ENCODE measurements at places on chromosomes 16 and 17.

- DNase-seq, result no peak
Measured at GRCh38 chr16:74666010-74666421, 661 bp downstream of the RFWD3 start.

GRCh38 chr17:74529243-74529642, 2.0 kb downstream of the CD300LB start:
- DNase-seq, result no peak

- DNase-seq, result no peak
Measured at GRCh38 chr17:78345791-78346494, 13.9 kb downstream of the SOCS3 start.

GRCh38 chr16:11611871-11612664, 25.3 kb upstream of the LITAF start:
- DNase-seq, result no peak

- no peak for DNase-seq
Measured at GRCh38 chr16:81956213-81956948, 54.9 kb downstream of the SDR42E1 start.

DNA sequence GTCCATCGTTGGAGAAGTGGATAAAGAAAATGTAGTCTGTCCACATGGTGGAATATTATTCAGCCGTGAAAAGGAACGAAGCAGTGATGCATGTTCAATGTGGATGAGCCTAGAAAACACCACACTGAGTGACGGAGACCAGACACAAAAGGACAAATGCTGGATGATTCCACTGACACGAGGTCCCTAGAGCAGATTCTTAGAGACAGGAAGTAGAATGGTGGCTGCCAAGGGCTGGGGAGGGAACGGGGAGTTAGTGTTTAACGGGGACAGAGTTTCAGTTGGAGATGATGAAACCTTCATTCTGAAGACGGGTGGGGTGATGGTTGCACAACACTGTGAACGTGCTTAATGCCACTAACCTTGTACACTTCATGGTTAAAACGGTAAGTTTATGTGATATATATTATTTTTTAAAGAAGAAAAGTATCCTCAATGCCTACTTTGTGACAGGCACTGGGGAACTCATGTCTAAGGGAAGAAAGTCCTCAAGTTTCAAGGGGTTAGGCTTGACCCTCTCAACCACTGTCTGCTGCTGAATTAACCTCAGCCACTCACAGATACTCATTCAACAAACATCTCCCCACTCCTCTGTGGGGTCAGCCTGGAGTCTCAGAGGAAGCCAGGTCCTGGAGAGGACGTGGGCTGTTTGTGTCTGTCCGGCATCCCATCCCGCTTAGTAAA, 17.6 kb downstream of the C16orf74 start:
- no peak for DNase-seq

GRCh38 chr16:76656994-76657393, 379.8 kb downstream of the CNTNAP4 start:
- DNase-seq, result no peak

DNA sequence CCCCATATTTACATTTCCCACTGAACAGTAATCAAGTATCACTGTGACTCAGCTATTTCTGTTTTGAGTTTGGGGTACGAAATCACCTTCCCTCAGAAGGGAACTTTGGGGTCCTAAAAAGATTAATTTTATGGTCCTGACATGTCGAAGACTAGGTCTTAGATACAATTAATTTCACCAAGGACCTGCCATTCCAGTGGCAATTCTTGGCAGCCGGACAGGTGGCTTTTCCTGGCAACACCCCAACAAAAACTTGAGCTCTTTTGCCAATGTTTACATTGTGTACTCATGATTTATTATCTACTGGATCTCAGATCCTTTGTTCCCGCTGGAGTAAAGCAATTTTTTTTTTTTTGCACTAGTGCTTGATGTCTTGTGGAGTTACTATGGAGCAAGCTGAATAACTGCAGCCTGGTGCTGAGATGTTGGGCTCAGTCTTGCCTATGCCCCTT, 14.4 kb downstream of the SLFN5 start:
- DNase-seq, result no peak

DNA sequence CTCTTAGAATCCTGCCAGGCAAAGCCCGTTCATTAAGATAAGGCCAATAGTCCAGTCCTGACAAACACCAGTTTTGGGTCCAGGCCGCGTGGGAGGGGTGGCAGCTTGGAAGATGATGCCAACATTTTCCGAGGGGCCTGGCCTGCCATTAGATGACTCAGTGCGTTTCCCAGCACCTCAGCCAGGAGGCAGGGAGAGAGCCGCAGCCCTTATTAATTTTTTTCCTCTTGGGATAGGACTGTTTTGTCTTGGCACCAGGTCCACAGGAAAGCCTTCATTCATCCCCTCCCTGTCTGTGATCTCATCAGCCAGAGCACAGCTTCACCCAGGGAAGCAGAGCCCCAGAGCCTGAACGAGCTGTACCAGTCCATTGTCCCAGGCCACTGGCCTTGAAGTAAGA, 4.7 kb upstream of the NDEL1 start:
- DNase-seq, result no peak

GRCh38 chr17:49223517-49224197, 6.9 kb downstream of the PHOSPHO1 start:
- DNase-seq, result peak; percentile 58

DNA sequence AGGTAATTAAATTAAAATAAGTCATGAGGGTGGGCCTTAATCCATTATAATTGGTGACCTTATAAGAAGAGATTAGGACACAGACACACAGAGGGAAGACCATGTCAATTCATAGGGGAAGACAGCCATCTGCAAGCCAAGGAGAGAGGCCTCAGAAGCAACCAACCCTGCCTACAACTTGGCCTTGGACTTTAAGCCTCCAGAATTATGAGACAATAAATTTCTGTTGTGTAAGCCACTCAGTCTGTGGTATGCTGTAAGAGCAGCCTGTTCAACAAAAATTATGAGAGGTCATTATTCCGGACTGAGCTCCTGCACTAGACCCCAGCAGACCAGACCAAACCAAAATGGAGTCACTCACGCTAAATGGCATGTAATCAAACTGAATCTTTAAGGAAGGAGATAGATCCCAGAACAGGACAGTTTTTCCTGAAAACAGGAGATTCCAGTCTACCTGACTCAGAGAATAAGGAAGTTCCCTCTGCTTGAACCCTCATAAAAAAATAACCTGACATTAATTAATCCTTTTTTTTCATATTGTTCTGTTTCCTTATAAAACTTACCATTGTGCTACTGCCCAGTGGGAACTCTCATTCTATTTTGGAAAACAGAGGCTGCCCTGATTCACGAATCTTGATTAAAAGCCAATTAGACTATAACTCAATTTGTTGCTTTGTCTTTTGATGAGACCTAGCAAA, 74.3 kb downstream of the DNAH3 start:
- no peak for DNase-seq

- no peak for DNase-seq
Measured at GRCh38 chr16:69794486-69794885, 32.4 kb downstream of the WWP2 start.

DNA sequence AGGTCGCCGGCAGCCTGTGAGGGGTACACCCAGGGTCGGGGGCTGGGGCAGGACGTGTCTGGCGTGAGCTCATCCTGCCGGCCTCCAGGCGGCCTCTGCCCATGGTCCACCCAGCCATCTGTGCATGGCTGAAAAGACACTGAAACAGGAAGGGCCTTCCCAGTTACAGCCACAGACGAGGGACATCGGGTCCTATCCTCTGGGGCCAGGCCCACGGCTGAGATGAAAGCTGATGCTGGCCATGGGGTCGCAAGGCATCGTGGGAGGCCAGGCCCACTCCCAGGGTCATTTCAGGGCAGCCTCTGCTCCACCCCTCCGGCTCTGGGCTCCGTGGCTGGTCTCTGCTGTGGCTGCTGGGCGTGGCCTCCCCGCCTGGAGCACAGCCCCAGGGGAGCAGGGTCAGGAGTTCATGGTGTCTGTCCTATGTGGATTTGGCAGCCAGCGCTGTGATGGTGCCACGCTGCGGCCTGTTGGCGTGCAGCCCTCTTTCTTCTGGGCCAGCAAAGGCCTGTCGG, 16.6 kb upstream of the ATP6V0C start:
- no peak for DNase-seq

GRCh38 chr16:4111748-4112696, 4.2 kb downstream of the ADCY9 start:
- no peak for DNase-seq

DNA sequence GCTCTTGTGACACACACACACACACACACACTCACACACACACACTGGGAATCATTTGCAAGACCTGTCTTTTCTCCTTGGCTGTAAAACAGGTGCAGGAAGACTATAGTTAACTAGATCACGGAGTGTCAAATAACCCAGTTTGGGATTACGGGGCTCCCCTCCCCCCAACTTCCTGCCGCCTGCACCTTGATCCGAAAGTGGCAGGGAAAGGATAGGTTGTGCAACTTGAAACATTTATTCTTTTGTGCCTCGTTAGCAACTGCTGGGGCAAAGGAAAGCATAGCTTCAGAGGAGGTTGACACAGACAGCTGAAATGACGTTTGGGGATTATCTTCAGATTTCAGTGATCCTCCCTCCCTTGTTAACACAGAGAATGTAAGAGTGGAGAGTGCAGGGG, 149.5 kb downstream of the NTN1 start:
- DNase-seq, result no peak
